Activated CD4-positive, alpha-beta memory T cell treated with anti-CD3 and anti-CD28 coated beads for 36 hours (primary cell): ENCODE measurements at places on chromosomes 5 and 9. TPM values are rescaled to one million over a fixed set of nuclear protein-coding genes. Genes with fewer than 3 reads are reported as not detected.

DNA sequence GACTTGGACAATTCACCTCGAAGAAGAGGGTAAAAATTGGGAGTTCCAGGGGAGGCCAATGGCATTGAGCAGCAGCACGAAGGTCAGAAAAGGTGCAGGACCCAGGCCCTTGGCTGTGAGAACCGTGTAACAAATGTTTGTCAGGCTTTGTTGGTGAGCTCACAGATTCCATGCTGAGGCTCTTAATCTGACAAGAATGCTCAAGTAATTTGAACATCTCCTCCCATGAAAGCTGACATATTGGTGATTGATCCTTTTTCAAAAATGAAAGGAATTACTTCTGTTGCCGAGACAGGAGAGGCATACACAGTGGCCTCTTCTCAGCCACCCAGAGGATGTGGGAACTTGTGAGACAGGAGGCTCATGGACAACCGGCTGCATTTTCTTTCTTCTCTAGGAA, 11.6 kb downstream of the RAI14 start:
- DNase-seq, result no peak

DNA sequence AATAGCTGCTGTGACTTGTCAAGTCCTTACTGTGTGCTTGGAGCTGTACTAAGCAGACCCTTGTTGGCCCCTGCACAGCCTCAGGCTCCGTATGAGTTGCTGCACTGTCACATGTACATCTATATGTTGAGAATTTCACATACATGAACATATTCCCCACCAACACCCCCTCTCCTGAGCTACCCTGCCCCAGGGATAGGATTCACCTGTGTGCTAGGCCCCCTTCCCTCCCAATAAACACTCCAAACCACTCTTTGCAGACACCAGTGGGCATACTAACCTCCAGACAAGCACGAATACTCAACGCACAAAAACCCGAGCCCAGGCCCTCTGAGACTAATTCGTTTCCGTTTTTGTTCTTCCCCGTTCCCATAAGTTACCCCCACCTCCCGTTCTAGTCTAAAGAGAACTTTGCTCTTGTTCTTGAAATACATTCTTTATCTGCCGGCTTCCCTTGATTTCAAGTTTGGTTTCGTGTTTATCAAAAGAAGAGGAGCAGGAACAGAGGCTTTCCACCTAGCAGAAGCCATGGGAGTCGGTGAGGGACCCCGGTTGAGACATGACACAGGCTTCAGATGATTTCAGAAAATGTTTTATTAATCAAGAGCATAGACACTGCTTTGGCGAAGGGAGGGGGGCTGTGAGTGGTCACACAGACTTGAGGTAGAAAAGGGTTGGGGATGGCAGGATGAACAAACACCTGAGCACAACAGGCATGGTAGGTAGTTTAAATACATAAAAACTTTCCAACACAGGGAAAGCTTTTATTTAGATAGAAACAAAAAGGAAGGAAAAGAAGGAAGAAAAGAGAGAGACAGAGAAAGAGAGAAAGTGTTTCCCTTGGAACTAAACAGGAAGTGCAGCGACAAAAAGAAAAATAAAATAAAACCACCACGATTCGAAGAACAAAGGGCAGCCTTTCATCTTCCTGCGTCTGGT, 3.4 kb downstream of the HAND1 start:
- no peak for DNase-seq

DNA sequence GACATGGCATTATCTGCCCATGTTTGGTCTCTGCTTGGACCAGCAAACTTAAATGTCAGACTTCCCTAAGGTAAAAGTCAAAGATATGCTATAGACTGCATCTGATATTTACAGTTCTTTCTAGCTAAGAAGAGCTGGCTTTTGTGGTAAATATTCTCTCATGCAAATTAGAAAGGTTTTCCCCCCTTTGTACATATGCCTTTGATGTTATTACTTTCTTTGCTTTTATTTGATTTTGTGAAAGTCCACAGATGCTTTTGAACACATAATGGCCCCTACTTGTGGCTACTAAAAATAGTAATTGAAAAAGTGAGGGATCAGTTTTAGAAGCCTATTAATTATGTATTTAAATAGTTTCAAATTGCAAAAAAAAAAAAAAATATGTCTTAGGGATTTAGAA, 104.2 kb downstream of the SV2C start:
- no peak for DNase-seq

DNA sequence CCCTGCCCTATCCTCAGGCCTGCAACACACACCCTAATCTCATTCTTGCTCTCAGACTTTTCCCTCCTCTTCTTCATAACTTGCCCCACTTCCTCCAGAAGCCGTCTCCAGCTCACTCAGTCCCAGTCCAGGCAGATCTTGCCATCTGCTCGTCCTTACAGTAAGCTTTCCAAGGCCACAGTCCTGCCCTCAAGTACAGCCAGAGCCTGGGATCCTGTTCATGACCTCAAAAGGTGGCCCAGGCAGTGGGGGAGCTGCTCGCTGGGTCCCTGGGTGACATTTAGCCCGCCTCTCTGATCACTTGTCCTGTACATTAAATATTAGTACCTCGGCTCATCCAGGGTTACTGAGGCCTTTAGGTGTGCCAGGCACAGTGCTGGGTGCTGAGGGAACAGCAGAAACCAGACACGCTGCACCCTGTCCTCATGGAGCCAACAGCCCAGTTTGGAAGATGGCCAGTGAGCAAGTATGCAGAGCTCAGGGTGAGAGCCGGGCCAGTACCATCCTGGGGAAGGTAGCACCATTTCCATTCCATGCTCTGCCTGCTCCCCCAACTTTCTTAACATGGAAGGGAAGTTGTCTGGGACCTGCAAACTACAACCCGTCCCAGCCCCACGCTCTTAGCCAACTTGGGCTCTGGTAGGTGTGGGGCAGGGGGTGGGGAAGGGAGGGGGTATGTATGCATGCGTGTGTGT, 100.4 kb downstream of the C5orf15 start:
- no peak for DNase-seq

DNA sequence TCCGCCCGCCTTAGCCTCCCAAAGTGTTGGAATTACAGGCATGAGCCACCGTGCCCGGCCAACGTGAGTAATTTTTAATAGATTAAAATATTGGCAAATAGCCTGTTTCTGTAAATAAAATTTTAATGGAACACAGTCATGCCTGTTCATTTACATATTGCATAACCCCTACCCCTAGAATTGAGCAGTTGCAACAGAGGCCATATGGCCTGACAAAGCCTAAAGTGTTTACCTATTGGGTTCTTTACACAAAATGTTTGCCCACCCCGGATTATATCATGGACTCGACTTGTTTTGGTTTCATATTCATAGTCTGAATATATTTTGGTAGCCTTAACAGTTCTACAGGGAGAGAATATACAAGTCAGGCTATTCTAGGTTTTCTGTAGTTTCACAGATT, 5.3 kb downstream of the NSA2 start:
- DNase-seq, result no peak

- no peak for DNase-seq
Measured at GRCh38 chr5:161286066-161286655, 260.4 kb downstream of the GABRB2 start.

GRCh38 chr5:138149530-138149929, 10.3 kb upstream of the NME5 start:
- no peak for DNase-seq

GRCh38 chr5:122195802-122196394, 66.6 kb downstream of the ZNF474 start:
- DNase-seq, result no peak

GRCh38 chr9:110579034-110579861, at the start of gene SVEP1:
TSS of gene SVEP1 (minus strand) at chr9:110579741. CDS start at chr9:110579543, 198 bp downstream.
- DNase-seq, result no peak

DNA sequence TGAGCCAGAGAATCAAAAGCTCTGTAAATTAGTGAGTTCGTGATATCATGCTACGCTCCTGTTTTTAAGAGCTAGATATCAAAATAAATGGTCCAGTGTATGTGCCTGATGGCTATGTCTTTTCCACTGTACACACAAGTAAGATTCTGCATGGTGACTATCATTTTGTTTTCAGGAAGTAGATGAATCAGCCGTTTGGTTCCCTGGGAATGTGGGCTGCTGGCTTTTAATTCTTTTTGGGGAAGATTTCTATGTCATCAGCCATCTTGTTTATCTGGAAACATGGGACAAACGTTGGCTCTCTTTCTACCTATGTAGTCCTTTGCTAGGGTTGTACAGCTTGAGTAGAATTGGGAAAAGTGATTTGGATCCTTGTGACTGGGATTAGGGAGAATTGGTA, 126.7 kb downstream of the GRIA1 start:
- no peak for DNase-seq

DNA sequence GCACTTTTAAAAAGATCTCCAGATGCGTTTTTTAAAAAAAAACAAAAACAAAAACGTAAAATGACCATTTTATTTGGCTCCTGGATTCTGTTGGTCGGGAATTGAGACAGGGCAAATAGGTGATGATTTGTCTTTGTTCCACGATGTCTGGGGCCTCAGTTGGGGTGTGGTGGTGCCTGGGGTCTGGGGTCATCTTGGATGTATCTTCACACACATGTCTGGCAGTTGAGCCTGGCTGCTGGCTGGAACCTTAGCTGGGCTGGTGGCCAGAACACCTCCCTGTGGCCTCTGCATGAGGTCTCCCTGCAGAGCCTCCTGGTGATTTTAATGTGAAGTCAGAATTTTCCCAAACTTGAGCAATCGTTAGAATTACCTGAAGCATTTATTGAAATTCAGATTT, 42.5 kb upstream of the BASP1 start:
- DNase-seq, result no peak

DNA sequence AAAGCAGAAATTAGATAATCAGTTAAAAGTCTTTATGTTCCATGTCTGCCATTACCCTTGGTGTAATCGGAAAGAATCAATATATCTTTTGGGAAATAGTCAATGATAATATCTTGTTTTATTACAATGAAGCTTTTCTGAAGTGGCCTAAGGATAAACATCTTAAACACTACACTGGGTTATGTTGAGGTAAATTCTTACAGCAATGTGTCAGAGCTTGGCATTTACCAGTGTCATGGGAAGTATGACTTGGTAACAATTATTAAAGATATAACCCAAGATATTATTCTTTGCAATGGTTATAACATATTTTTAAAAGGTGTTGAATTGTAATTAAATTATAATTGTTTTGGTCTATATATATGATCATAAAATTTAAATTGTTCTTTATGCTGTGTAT, 84.7 kb downstream of the CFAP95 start:
- no peak for DNase-seq

DNA sequence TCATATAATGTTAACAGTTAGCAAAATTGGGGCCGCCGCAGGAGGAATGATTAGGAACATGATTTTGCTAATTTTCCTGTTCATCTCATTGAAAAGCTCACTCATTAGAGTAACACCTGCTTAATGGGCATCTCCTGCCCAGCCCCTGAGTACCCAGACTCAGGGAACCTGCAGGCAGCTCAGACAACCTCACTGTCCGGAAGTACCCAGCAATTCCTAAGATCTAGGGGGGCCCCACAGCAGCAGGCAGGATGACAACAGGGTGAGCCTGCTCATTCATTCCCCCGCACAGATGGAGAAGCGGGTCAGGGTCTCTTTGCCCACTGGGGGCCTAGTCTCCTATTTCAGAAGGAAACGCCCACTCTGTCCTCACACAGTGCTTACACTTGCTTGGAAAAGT, 12.6 kb downstream of the FAM78A start:
- no peak for DNase-seq

DNA sequence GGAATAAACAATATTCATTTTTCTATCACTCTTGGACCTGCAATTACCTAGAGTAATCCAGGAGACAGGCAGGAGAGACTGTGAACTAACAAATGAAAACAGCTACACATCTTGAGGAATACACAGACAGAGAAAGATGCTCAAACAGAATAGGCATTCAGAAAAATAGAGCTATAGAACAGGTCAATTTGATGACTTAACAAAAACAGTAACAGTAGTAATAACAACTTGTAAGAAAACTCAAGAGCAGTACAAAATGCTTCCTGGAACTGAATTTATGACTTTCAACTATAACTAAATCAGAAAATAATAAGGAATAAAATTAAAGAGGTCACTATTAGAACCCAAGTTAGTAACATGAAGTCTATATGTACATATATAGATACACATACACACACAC, 579.3 kb downstream of the TLR4 start:
- DNase-seq, result no peak

DNA sequence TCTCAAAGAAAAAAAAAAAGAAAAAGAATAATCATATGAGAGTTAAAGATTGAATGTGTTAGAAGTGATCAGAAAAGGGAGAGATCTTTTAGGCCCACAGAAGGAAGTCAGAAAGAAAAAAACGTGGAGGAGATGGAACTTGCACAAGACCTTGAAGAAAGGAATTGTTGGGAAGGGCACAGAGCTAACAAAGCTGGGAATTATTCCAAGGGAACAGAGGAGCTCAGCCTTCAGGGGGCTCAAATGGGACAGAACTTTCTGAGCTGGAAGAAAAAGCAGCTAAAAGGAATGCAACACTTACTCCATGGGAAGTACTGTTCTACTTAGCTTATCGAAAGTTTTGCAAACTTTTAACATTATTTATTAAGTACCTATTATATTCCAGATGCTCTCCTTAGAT, 153.4 kb upstream of the ADRA1B start:
- no peak for DNase-seq

- no peak for DNase-seq
Measured at GRCh38 chr9:23743036-23743435, 83.0 kb downstream of the ELAVL2 start.

DNA sequence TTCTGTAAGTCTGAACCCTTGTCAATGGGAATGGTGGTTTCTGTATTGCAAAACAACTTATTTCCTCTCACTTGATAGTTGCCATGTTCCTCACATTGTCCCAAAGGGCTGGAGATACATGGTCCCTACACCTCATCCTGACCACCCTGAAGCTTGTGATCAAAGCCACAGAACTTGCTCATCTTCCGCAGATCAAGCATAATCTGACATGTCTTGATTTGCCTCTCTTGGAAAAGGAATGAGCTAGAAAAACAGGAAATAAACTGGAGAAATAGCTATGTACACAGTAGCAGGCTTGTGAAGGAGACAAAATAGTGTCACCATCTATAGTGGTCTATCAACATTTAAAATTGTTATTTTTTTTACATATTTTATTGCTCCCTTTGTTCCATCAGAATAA, 871.9 kb upstream of the C9orf72 start:
- DNase-seq, result no peak

The KCNIP1 gene
- not detected for total RNA-seq

The PRSS3 gene
- not detected for total RNA-seq

The PLAA gene
- total RNA-seq, result 32.2 TPM

The PCDHA6 gene
- total RNA-seq, result not detected

The OBP2B gene
- not detected for total RNA-seq

The ACOT12 gene
- total RNA-seq, result not detected

The PHF24 gene
- total RNA-seq, result not detected

The FREM1 gene
- total RNA-seq, result not detected

The OTP gene
- not detected for total RNA-seq

The SH2D3C gene
- total RNA-seq, result 34.5 TPM
